ENCODE measurements at places on chromosomes 1 and 21.

- DNase-seq: no peak
Measured at GRCh38 chr1:244349103-244349531, 102.6 kb downstream of the ADSS2 start.

GRCh38 chr1:107378866-107379265, 238.0 kb downstream of the NTNG1 start:
- no peak for DNase-seq

DNA sequence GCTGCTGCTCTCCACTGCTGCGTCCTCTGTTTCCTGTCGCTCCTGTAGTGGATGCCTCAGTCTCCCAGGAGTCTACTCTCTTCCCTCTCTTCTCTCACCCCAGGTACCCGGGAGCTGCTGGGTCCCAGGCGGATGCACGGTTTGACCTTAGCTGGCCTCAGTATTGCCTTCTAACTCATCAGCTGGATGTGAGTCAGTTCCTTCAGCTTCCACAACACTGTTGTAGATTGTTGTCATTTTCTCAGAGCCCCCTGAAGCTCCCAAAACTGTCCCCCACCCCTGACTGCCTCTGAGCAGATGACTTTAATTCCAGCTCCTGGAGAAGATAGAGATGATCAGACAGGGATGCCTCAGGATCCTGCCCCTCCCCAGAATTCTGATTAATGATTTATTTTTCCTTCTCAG, 7.2 kb downstream of the CNIH3 start:
- no peak for DNase-seq

- DNase-seq: no peak
Measured at GRCh38 chr1:32127409-32128198, 19.7 kb downstream of the KPNA6 start.

- no peak for DNase-seq
Measured at GRCh38 chr1:228429007-228429406, 12.3 kb upstream of the TRIM17 start.

DNA sequence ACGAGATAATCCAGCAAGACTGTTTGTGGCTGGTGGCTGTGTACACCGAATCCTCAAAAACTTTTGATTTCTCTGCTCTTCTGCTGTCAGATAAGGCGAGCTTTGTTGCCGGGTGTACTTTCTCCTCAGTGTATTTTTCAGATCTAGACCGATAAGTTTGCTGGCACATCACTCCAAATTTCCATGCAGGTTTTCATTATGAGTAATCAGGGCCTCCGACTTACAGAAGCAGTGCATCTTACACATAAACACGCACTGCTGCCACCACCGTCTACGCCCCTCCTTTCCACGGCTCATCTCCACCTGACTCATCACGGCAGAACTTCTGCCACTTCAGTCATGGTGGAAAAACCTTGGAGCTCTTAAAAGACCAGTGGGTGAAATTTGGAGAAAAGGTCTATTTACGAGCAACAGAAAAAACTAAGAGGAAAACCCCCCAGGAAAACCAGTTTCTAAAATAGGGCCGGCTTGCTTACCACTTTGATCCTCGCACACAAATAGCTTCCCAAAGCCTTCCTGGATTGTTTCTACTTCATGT, 7.7 kb downstream of the ZBTB21 start:
- peak; percentile 19 for DNase-seq

DNA sequence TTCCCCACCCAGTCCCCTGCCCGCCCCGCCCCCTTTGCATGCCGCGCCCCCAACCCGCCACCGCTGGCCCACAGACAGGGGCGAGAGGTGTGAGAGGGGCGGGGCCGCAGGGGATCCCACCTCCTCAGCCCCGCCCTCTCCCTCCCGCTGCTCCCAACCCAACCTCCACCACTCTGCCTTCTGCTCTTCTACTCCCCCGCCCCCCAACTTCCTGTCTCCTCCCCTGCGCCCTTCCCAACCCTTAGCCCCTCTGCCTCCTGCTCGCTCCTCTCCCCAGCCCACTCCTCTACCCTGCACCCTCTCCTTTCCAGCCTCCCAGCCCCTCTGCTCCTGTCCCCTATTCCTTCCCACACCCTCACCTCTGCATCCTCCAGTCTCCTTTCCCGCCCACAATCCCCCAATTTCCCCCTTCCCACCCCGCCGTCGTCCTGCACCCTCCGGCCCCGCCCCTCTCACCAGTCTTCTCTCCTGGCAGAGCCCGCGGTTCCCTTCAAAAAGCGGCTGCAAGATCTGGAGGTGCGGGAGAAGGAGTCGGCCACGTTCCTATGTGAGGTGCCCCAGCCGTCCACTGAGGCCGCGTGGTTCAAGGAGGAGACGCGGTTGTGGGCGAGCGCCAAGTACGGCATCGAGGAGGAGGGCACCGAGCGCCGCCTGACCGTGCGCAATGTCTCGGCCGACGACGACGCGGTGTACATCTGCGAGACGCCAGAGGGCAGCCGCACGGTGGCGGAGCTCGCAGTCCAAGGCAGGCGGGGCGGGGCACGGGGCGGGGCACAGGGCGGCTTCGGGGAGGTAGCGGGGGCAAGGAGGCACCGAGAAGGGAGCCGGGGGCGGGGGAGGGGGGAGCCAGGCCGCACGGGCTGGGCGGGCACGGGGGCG, 5.4 kb downstream of the OBSCN start:
- DNase-seq: peak; percentile 16

GRCh38 chr1:75211648-75212047, 77.5 kb downstream of the LHX8 start:
- DNase-seq: no peak

DNA sequence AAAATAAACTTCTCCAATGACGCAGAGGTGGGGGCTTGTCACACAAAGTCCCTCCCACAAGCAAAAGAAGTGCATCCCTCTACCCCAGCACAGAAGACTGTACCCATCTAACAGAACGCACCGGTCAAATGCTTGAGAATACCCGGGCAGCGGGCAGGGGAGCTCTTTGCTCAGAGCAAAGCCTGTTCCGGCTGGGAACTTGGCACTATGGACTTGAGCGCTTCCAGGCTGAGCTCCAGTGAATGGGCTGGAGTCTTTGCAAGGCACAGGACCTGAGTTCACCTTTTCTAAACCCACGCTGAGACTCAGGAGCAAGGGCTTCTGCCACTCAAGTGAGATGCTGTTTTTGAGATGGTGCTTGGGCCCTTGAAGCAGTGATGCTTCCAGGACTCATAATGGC, 20.3 kb downstream of the RHBG start:
- DNase-seq: no peak

DNA sequence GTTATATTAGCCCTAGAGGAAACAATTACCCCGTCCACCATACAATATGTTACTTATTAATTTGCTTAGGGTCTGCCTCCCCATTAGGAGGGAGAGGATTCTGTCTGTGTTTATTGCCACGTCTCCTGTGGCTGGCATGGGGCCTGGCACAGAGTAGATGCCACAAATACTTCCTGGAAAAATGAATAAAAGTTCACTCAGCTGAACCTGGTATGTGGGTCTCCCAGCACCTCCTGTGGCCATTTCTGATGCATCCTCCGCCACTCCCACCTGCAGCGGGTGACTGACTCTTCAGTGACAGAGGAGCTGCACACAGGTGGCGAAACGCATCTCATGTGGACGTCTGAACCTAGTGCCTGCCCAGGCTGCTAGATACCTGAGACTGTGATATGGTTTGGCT, 112.7 kb downstream of the CLIC6 start:
- no peak for DNase-seq

- DNase-seq: no peak
Measured at GRCh38 chr1:70916034-70916427, 131.6 kb downstream of the PTGER3 start.

DNA sequence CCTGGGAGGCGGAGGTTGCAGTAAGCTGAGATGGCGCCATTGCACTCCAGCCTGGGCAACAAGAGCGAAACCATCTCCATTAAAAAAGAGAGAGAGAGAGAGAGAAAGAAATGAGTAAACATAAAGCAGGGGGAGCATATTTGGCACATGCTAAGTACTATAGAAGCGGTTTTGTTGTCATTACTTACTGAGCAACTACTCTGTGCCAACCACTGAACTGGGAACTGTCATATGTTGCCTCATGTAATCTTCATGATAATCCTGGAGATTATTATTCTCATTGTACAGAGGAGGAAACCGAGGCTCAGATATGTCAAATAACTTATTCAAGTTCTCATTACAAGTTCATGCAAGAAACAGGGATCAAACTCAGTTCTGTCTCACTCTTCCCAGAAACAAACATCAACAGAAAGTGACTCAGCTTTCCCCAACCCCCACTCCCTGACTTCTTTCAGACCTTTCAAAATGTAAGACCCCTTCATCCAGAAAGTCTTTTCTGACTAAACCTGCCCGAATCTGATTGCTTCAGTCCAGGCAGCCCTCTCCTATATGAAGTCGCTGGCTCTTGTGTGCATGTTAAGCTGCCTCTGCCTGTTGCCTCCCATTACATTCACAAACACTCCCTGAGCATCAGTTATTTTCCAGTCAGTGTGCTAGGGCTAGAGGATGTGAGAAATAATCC, 23.5 kb downstream of the LAMB3 start:
- DNase-seq: no peak

DNA sequence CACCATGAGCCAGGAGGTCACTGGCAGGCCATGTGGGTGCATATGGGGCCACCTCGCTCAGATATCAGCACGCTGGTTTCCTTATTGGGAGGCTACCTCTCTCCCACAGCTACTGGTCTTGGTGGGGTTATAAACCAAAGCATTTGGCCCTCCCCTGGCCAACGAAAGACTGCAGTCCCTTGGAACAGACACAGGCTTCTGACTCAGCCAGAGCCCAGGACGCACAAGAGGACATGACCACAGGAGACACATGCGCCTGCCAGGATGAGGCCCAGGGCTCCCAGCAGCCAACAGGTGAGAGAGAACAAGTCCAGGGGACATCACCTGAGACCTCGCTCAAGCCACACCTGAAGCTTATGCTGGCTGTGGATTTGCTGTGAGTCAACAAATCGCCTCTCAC, 13.8 kb downstream of the NPHP4 start:
- DNase-seq: no peak

- no peak for DNase-seq
Measured at GRCh38 chr21:28767523-28767922, 225.2 kb downstream of the LTN1 start.

GRCh38 chr1:35886577-35887431, 3.8 kb downstream of the AGO1 start:
- DNase-seq: no peak

GRCh38 chr1:89808441-89809117, 12.3 kb upstream of the LRRC8D start:
- DNase-seq: no peak

GRCh38 chr1:1063945-1064831, 9.9 kb downstream of the RNF223 start:
- DNase-seq: no peak

GRCh38 chr1:199792874-199793273, 234.6 kb upstream of the NR5A2 start:
- no peak for DNase-seq

- DNase-seq: no peak
Measured at GRCh38 chr1:219144658-219145315, 28.9 kb upstream of the LYPLAL1 start.

- no peak for DNase-seq
Measured at GRCh38 chr1:218600968-218601367, 255.8 kb downstream of the TGFB2 start.

GRCh38 chr1:205939690-205940330, 3.4 kb downstream of the SLC26A9 start:
- DNase-seq: no peak

DNA sequence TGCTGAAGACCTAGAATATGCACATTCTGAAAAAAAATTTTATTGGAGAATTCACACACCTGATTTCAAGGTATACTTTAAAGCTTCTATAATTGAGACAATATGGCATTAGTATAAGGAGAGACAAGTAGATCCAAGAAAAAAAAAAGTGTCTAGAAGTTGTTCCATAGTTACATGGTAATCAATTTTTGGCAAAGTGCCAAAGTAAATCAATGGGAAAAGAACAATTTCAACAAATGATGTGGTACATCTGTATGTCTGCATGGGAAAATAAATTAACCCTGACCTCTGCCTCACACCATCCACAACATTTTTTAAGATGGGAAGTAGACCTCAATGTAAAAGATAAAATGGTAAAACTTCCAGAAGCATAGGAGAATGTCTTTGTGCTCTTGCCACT, 21.3 kb upstream of the BACH1 start:
- DNase-seq: no peak

GRCh38 chr1:60169206-60169605, 95.6 kb upstream of the C1orf87 start:
- no peak for DNase-seq

GRCh38 chr21:45957981-45958600, 23.5 kb upstream of the COL6A1 start:
- DNase-seq: no peak

DNA sequence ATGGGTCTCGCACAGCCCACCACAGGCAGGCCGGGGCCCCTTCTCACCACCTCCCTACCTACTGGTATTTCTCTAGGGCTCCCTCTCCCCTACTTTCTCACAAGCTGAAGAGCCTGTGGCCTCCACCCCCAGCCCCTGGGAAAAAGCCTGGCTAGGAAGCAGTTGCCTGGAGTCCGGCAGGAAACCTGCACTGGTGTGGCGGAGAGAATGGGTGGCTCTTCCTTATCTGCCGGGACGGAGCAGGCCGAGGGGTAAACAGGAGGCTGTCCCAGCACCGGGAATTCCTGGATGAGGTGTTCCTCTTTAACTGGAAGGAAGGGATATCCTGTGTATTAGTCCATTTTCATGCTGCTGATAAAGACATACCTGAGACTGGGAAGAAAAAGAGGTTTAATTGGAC, 125.8 kb downstream of the TLR5 start:
- DNase-seq: no peak

GRCh38 chr1:56540467-56540866, 38.9 kb downstream of the PLPP3 start:
- DNase-seq: no peak

Measured in caudate nucleus (tissue), 63 donors.